ENCODE measurements at places on chromosomes 12 and 14.

- no peak for DNase-seq
Measured at GRCh38 chr14:67358924-67359774, 455 bp downstream of the ATP6V1D start.

DNA sequence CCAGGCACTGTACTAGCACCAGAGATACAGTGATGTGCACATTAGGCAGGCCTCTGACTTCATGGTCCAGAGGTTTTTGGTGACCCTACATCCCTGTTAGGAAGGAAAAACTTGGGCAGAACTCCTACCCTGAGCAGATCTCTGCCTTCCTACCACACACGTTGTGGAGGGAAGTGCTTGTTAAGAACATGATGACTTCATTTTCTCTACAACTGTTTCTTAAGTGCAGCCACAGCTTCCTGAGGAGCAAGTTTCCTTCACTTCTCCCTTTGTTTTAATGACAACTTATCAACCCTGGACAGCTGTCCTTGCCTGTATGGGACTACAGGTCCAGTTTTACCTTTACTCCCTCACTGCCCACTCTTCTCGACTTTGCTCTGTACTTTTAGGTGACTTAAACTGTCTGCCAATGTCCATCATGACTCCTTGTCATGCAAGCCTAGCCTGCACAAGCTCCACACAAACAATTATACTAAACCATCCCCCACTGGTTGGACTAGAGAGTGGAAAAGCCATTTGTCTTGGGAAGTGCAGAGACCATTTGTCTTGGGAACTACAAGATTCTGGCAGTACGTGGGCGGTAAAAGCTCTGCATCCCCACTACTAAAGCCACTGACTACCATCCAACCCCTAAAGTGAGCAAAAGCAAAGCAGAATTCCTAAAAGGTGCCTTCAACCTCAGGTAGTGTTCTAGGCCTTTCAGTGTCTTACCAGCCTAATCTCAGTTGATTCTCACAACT, 359.8 kb downstream of the EGLN3 start:
- DNase-seq: no peak

DNA sequence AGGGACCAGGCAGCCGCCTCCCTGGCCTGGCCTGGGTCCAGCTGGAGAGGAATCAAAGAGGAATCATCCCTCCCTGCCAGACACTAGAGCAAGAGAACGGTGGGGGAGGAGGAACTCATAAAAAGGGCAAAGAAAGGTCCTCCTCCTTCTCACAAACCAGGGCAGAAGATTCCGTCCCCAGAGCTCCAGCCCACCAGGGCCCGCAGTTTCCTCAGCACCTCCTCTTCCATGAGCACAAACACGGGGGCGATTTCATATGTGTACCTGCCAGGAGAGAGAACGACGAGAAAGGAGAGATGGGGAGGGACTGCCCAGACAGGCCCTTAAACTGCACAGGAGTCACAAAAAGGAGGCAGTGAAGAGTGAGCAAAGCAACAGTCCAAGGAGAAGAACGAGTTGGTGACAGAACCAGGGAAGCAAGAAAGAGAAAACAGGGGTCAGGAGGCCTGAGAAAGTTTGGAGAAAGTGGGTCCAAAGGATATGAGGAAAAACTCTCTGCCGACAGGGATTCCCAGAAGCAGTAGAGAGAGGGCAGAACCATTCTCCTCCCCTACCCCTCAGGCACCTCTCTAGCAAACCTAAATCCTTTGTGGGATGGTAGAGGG, 8.7 kb upstream of the ZNF740 start:
- DNase-seq: no peak

GRCh38 chr14:52032204-52032801, 36.6 kb downstream of the NID2 start:
- DNase-seq: no peak

GRCh38 chr14:51828017-51828797, 32.2 kb upstream of the GNG2 start:
- DNase-seq: no peak

DNA sequence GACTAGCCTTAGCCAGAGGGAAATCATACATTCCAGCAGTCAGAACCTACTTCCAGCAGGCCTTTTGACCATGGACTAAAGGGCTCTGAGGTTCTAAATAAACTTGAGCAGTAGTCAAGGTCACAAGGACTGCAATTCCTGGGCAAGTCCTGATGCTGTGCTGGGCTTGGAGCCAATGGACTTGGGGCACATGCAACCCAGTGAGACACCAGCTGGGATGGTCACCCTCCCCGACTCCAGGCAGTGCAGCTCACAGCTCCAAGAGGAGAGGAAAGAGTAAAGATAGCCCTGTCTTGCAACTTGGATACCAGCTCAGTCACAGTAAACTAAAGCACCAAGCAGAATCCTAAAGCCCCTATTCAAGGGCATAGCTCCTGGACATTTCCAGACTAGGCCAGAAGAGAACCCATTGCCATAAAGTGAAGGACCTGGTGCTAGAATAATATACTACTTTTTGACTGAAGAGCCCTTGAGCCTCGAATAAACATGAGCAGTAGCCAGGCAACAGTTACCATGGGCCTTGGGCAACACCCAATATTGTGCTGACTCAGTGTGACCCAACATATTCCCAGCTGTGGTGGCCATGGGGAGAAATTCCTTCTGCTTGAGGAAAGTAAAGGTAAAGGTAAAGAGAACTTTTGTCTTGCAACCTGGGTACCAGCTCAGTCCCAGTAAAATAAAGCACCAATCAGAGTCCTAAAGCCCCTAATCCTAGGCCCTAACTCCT, 226.2 kb upstream of the CLEC14A start:
- DNase-seq: no peak

DNA sequence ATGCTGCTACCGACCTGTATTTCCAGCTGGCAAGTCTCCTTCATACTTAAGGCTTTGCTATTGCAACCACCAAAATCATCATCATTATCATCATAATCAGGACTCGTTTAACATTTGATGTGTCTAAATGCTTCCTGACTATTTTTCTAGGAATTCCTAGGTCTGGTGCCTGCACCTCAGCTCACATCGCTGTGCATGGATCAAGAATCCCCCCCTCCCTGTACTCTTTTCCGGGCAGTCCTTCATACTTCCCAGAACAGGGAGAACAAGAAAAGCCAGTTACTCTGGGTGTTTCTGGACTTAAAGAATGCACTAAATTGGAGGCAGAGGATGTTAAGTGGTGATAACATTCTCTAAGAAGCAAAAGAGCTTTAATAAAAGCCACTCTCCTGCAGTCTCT, 9.4 kb downstream of the ERP27 start:
- DNase-seq: no peak

DNA sequence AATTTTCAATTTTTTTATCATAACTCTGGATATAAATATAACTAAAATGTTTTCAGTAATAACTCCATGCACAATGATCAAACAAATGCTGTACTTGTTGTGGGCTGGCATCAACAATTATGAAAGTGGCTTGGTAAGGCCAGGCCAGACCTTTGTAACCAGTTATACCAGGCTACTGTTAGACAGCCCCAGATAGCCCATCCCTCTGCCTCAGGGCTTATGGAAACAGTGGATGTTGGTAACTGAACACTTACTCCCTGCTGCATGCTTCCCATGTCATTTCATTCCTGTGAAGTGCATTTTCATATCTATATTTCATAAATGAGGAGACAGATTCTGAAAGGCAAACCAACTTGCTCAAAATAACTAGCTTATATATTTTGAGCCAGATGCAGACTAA, 195.0 kb downstream of the SYT1 start:
- no peak for DNase-seq

DNA sequence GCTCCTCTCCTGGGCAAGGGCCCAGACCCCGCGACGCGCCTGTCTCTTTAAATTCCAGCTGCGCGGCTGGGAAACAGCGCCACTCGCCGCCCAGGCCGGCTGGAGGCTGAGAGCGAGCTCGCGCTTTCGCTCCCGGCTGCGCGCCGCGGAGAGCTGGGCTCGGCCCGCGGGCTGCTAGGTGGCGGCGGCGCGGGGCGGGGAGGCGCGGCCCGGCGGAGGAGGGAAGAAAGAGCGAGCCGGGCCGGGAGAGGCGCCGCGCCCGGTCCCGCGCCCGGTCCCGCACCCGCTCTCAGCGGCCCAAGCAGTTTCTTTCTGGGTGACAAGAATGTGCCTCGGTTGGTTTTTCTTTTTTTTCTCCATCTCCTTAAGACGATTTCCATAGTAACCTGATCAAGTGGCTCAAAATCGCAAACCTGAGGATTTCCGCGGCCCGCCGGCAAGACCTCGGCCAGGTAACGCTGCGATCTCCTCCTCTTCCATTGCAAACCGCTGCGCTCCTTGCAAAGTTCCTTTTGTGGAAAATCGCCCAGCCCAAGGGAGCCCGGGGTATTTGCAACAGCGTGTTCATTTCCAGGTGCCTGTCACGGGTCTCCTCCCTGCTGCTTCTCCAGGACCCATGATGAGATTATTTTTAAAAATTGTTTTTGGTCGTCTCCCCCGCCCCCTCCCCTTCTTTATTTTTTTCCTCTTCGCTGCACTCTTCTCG, 259.5 kb upstream of the E2F7 start:
- peak; percentile 83 for DNase-seq

- DNase-seq: no peak
Measured at GRCh38 chr12:21073129-21073528, 57.9 kb upstream of the SLCO1B1 start.
